ENCODE measurements at places on chromosomes 2 and 18.

DNA sequence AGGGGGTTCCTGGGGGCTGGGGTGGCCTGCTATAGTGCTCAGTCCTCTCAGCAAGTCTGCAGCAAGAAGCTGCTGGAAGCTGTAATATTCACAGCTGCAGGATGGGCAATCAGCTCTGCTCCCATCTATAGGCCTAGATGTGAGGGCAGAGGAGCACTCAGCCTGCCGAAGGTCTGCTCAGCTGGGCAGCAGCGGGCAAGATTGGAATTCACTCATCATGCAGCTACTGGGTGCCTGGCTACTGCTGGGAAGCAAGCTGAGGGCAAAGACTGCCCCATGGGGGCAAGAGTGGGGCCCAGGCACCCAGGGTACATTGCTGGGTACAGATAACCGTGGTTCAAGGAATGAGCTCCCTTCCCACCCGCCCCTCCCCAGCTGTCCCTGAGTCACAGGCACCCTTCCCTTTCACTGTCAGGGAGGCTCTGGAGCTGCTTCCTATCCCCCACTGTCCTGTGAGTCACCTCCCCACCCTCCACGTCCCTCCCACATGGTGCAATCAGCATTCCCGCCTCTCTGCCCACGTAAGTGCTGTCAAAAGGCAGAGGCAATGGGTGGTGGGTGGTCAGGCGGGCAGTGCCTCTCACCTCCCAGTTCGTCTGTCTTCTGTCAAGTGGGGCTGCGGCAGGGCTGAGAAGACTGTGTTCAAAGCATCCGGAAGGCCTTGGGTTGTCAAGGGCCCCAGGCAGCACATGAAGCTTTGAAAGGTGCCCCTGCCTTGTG lies 169.2 kb downstream of the TRIM43 start:
- H3K36me3 ChIP-seq = no peaks in the 10 kb centered on the region
- no peak overlapping the region for H3K27ac ChIP-seq
- no peaks in the 10 kb centered on the region for H3K27me3 ChIP-seq
- no peak overlapping the region for H3K4me3 ChIP-seq
- no peaks in the 10 kb centered on the region for H3K4me1 ChIP-seq

DNA sequence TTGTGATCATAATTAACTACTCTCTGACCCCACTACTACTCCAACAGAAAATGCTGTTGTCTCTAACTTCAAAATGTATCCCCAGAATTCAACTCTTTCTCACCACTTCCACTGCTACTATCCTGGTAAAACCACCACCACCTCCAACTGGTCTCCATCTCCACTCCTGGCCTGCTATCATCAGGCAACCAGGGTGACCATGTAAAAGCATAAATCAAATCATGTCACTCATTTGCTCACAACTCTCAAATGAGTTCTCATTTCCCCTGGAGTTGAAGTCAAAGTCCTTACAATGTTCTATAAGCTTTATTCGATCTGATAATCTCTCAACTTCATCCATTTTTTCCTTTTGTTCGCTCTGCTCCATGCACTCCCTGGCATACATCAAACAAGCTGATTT lies 24.6 kb downstream of the CUL3 start:
- peaks cover 3% of the 10 kb centered on the region for H3K4me1 ChIP-seq
- no peaks in the 10 kb centered on the region for H3K27me3 ChIP-seq
- H3K27ac ChIP-seq = no peak overlapping the region

DNA sequence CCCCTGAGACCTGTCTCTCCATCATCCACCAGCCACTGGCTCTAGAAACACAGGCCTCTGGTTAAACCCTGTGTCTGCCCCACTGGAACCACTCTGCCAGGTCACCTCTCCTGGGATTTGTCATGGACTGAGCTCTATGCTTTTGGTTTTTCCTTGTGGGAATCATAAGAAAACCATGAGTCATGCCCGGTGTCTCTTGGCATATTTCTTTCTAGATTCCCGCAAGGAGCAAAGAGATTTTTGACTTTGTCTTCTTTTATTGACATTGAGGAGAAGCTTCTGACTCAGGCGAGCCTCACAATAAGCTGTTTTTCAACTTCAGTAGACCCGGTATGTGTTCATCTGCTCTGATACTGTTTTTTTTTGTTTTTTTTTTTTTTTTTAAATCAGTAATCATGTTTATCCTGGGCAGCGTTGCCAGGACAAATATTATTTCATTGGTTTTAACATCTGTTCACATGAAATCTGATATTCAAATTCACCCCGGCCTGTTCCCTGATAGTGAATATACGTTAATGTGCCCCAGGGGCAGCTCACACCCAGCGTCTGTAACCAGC lies 207.1 kb downstream of the ACKR3 start:
- no peak overlapping the region for H3K4me3 ChIP-seq
- H3K4me1 ChIP-seq = no peaks in the 10 kb centered on the region
- no peak for ATAC-seq
- H3K27me3 ChIP-seq = no peaks in the 10 kb centered on the region
- no peaks in the 10 kb centered on the region for H3K36me3 ChIP-seq

GRCh38 chr2:191675807-191676721 lies 1.9 kb upstream of the NABP1 start:
- peaks cover 4% of the 10 kb centered on the region for H3K4me1 ChIP-seq
- no peaks in the 10 kb centered on the region for H3K36me3 ChIP-seq
- no peak overlapping the region for H3K4me3 ChIP-seq

- H3K36me3 ChIP-seq = no peaks in the 10 kb centered on the region
- no peaks in the 10 kb centered on the region for H3K27me3 ChIP-seq
- peak; percentile 76 for ATAC-seq
Observed at GRCh38 chr2:238700117-238700457, 147.8 kb upstream of the TWIST2 start.

DNA sequence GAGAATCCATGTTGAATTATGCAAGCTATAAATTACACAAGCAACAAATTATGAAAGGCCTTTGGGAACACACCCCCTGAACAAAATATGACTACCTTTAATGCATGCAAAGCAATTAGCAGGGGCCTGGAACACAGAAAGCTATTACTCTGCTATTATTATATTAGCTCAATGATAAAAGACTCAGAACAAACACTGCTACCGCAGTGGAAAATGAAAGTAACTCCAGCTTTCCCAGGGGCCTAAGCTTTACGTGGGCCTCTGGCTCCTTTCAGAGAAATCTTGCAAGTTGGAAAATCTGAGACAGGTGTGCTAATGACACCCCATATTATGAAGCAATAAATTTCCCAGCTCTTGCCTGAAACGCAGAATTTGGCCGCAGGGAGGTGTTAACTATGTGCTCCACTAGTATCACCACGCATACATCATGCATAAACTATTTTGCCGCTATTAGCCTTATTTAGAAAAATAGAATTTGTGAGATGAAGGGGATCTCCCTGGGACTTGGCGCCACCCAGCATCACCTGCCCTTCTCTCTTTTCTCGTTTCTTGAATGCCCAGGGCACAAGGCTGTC lies 321.6 kb upstream of the LYPD1 start:
- H3K27me3 ChIP-seq = no peaks in the 10 kb centered on the region
- H3K27ac ChIP-seq = no peak overlapping the region
- ATAC-seq = no peak
- no peaks in the 10 kb centered on the region for H3K4me1 ChIP-seq
- H3K36me3 ChIP-seq = no peaks in the 10 kb centered on the region

DNA sequence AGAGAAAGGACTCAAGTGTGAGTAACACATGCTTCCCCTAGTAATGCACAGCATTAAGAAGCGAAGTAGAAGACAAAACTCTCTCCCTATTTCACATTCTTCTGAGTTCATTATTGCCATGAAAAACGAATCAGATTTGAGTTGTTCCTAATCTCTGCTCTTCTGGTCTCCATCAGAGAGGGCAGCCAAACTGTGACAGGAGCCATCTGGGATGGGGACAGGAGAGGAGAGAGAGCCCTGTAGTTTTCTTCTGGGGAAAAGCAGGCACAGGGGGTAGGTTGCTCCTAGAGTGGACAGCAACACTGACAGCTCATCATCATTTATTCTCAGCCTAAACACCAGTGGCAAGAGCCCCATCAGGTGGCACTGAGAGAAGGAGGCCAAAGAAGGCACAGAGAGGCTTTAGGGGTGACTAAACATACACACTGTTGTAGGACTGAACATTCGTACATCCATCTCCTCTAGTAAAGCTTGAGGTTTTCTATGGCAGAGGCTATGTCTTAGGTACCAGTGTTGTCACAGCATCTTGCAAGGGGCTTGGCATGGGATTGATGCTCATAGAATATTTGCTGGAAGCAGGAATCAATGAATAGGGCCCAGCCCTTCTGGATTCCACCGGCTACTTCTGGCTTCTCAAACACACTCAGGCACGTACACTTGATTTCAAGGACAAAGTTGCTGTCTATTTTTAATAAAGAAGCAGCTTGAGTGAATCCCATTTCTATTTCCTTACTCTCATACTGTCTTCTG lies 33.1 kb downstream of the SLC8A1 start:
- H3K27me3 ChIP-seq = no peaks in the 10 kb centered on the region
- peak overlapping the region; percentile 72 for H3K27ac ChIP-seq
- H3K4me3 ChIP-seq = no peak overlapping the region
- ATAC-seq = peak; percentile 39
- H3K4me1 ChIP-seq = peaks cover 12% of the 10 kb centered on the region

- H3K27ac ChIP-seq = no peak overlapping the region
- H3K4me3 ChIP-seq = peak overlapping the region; percentile 28
- ATAC-seq = no peak
- H3K36me3 ChIP-seq = no peaks in the 10 kb centered on the region
- peaks cover 4% of the 10 kb centered on the region for H3K4me1 ChIP-seq
- no peaks in the 10 kb centered on the region for H3K27me3 ChIP-seq
Observed at GRCh38 chr2:150403457-150403856, 84.0 kb downstream of the RND3 start.

DNA sequence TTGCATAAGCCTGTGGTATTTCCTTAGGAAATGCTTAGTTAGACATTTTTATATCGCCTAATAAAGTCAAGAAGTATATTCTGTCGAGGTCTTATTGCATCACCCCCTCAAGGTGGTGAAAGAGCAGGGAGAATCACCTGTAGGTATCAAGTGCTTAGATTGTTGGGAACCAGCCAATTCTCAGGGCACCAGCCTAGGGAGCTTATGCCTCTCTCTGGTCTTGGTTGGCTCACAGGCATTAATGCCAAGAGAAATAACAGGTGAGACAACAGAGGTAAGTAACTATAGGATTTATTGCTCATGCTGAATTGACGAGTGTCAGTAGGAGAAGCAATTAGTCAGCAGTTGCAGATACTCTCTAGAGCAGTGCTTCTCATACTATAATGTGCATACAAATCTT lies 663.3 kb upstream of the ZNF804A start:
- H3K27ac ChIP-seq = no peak overlapping the region
- no peaks in the 10 kb centered on the region for H3K4me1 ChIP-seq
- no peak overlapping the region for H3K4me3 ChIP-seq
- ATAC-seq = no peak
- no peaks in the 10 kb centered on the region for H3K36me3 ChIP-seq

All from gastroesophageal sphincter (tissue), 4 donors.